ENCODE measurements at places on chromosomes 6 and 20.

DNA sequence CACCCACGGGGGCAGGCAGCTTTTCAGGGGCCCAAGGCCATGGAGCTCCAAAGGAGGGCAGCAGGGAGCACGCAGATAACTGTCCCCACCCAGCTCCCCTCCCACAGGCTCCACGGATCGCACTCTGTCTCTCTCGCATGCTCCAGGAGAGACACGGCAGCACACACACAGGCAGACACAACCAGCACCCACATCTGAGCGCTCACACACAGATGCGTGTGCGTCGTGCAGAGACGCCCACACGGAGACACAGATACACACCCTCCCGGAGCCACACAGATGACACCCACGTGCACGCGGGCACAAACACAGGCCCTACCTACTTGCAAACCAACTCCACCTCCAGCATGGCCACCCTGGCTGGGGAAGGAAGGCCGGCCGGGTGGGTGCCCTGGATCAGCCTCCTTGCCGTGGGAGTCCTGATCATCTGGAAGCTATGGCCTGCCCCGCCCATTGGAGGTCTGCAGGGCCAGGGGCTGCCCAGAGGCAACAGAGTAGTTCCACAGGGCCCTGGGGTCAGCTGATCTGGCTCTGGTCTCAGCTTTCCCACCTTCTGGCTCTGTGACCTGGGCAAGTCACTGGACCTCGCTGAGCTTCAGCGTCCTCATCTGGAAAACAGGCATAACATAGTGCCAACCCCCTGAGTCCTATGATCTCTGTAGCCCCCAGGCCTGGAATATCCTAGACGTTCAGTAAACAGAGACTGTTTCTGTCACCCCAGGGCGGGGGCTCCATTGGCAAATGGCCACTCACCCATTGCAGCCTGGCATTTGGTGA is 31.5 kb downstream of the AAR2 start:
- no peak for DNase-seq

GRCh38 chr6:129353067-129353466 is 356.9 kb downstream of the ARHGAP18 start:
- DNase-seq = no peak

- DNase-seq = no peak
Measured at GRCh38 chr6:97009781-97010492, 85.4 kb downstream of the KLHL32 start.

GRCh38 chr6:5763871-5764270 is 242.9 kb downstream of the NRN1 start:
- DNase-seq = no peak
